ENCODE measurements at places on chromosomes 13 and 19.

DNA sequence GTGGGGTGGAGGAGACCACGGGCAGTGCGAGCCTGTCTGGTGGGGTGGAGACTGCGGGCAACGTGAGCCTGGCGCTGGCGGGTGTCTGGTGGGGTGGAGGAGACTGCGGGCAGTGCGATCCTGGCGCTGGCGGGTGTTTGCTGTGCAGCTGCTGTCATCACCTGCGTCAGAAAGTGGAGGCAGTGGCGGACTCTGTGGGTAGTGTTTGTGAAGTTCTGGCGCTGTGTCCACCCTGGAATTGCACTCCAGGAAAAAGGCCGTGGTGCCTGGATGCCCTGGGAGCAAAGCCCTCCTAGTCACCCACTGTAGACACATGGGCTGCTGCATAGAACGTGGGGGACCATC is 6.2 kb downstream of the TEX29 start:
- no peak overlapping the region for H3K27ac ChIP-seq
- DNase-seq, result no peak
- H3K27me3 ChIP-seq, result peaks cover 30% of the 10 kb centered on the region

GRCh38 chr19:45668342-45668871 is 386 bp downstream of the GIPR start:
- H3K27ac ChIP-seq, result no peak overlapping the region
- peaks cover 28% of the 10 kb centered on the region for H3K4me1 ChIP-seq
- H3K4me3 ChIP-seq, result peak overlapping the region; percentile 80
- H3K36me3 ChIP-seq, result peaks cover 5% of the 10 kb centered on the region
- peaks cover 28% of the 10 kb centered on the region for H3K27me3 ChIP-seq

- no peaks in the 10 kb centered on the region for H3K27me3 ChIP-seq
- DNase-seq, result no peak
- no peak overlapping the region for H3K4me3 ChIP-seq
- no peaks in the 10 kb centered on the region for H3K36me3 ChIP-seq
- no peaks in the 10 kb centered on the region for H3K4me1 ChIP-seq
These were observed 361.6 kb downstream of the RBM26 start for GRCh38 chr13:79044415-79044814.

DNA sequence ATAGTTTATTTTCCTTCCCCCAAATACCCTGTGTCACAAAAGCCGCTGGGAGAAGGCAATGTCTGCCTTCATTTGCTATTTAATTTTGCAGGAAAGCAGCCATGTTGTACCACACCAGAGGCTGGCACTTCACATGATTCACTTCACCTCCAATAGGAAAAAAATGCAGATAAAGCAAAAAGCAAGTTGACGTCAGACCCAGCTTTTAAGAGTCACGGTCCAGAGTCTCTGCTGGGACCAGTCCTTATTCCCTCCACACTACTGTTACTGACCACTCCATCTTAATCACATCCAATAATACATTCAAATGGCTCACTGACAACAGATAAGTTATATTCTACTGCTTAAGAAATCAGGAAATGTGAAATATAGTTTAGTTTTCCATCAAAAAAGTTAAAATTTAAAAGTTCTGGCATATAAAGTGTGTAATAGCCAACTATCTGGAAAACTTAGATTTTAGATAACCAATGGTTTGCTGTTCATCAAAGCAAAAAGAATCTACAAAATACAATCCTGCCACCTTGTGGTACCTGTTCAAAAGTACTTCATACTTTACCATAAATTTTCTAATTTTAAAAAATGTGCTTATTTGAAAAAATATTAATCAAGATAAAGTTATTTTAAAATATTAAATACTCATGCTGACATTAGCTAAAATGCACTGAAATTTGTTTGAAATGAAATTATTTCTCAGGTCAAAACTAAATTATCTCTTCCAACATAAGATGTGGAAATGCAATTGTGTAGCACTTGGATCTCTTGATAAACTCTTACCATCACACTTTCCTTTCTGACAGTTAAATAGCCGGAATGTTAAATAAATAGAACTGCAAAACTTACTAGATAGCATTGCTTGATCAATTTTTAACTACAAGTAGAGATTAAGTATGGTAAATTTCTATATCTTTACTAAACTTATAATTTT is 97.3 kb downstream of the SERP2 start:
- no peak overlapping the region for H3K27ac ChIP-seq
- no peaks in the 10 kb centered on the region for H3K36me3 ChIP-seq
- peaks cover 25% of the 10 kb centered on the region for H3K4me1 ChIP-seq
- no peak for DNase-seq
- peaks cover 2% of the 10 kb centered on the region for H3K27me3 ChIP-seq

GRCh38 chr19:49799798-49800376 is 13.2 kb downstream of the FUZ start:
- H3K27ac ChIP-seq, result no peak overlapping the region
- peak; percentile 51 for DNase-seq
- H3K4me1 ChIP-seq, result peaks cover 5% of the 10 kb centered on the region
- H3K27me3 ChIP-seq, result peaks cover 22% of the 10 kb centered on the region
- peaks cover 34% of the 10 kb centered on the region for H3K36me3 ChIP-seq

DNA sequence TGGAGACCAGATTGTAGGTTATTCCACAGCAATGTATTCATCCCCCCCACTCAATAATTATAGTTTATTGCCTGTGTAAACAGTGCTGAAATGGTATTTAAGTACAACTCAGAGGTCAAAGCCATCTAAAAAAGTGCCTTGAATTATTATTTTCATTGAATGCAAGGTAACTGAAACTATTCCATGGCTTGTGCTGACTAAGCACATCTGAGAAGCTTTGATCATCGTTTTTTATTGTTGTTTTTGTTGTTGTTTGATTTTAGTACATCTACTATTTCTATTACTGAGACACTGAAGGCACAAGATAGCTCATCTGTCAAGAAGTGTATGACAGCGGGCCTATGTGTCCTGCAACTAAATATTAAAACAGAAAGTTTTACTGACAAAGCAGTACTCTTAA is 308.0 kb downstream of the OXGR1 start:
- DNase-seq, result no peak
- no peaks in the 10 kb centered on the region for H3K4me1 ChIP-seq
- H3K36me3 ChIP-seq, result no peaks in the 10 kb centered on the region
- H3K4me3 ChIP-seq, result no peak overlapping the region
- no peak overlapping the region for H3K27ac ChIP-seq

GRCh38 chr19:58579473-58580142 is 6.5 kb upstream of the MZF1 start:
- H3K4me3 ChIP-seq, result peak overlapping the region; percentile 1
- H3K27ac ChIP-seq, result peak overlapping the region; percentile 30
- H3K4me1 ChIP-seq, result peaks cover 14% of the 10 kb centered on the region
- no peak for DNase-seq

DNA sequence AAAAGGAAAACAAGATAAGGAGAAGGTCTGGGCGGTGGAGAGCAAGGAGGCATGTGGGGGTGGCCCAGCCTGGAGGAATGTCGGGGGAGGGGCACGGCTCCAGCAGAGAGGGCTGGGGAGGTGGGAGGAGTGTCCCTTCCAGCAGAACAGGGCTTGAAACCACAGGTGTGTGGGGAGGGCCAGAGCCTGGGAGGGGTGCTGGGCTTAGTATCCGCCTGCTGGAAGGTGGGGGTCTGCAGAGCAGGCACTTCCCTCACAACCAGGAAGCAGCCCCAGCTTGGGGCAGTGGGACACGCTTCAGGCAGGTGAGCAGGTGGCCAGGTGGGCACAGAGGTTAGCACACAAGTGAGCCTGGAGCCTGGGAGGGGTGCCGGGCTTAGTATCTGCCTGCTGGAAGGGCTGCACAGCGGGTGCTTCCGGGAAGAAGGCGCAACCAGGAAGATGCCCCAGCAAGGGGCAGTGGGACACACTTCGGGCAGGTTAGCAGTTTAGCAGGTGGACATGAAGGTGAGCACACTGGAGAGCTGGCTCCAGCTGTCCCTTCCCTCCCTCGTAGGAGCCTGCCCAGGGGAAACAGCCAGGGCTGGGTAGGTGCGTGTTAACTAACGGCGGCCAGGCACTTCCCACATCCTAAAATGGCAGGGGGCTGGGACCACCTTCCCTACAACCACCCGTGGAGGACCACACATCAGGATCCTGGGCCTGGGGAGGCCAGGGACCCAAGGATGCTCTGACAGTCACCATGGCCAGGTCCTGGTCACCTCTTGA is 3.0 kb downstream of the GAS6 start:
- peak overlapping the region; percentile 61 for H3K27ac ChIP-seq
- peaks cover 23% of the 10 kb centered on the region for H3K4me1 ChIP-seq
- no peak for DNase-seq
- H3K36me3 ChIP-seq, result peaks cover 6% of the 10 kb centered on the region
- peak overlapping the region; percentile 47 for H3K4me3 ChIP-seq
- peaks cover 18% of the 10 kb centered on the region for H3K27me3 ChIP-seq

DNA sequence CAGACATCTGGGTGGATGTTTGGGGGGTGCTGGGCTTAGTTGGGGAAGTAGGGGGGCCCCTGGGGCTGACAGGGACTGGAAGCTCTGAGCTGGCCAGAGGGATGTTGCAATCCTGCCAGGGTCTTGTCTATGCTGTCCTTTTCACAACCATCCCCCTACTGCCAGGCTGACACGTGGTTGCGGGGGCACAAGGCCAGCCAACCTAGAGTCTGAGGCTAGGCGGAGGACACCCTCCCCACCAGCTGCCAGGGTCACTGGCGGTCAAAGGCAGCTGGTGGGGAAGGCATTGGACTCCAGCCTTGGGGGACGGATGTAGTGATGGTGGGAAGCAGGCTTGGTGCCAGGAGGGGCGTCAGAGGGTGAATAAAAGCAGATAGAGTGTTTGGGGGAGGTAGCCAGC is 1.6 kb upstream of the APOC1 start:
- no peak for DNase-seq
- H3K4me3 ChIP-seq, result peak overlapping the region; percentile 31
- no peak overlapping the region for H3K27ac ChIP-seq
- peaks cover 4% of the 10 kb centered on the region for H3K36me3 ChIP-seq

DNA sequence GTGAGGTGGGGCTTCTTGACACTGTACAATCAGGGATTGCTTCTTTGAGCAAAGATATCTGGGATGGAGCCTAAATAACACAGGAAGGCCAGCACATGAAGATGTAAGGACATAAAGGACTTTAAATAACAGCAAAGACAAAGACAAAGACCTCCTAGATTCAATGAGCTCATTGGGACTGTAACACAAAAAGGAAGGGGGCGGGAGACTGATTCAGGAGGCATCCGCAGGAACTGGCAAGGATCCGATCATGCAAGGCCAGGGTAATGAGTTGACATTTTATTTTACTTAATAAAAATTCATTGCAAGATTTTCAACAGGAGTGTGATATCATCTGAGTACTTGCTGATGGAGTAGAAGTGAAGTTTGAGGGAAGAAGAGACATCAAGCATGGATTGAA is 121.5 kb downstream of the LHFPL6 start:
- DNase-seq, result no peak
- no peaks in the 10 kb centered on the region for H3K27me3 ChIP-seq
- H3K4me3 ChIP-seq, result no peak overlapping the region
- peaks cover 22% of the 10 kb centered on the region for H3K4me1 ChIP-seq
- H3K27ac ChIP-seq, result no peak overlapping the region

- no peak for DNase-seq
- peaks cover 2% of the 10 kb centered on the region for H3K4me1 ChIP-seq
- no peak overlapping the region for H3K27ac ChIP-seq
These were observed 38.3 kb downstream of the ZIC2 start for GRCh38 chr13:100019780-100020356.

GRCh38 chr19:1567848-1568227 is 287 bp downstream of the MEX3D start:
- no peak overlapping the region for H3K4me3 ChIP-seq
- no peak for DNase-seq
- peaks cover 4% of the 10 kb centered on the region for H3K36me3 ChIP-seq
- H3K4me1 ChIP-seq, result peaks cover 10% of the 10 kb centered on the region
- H3K27me3 ChIP-seq, result peaks cover 35% of the 10 kb centered on the region
- no peak overlapping the region for H3K27ac ChIP-seq

GRCh38 chr19:35557539-35558399 is 5.7 kb downstream of the ATP4A start:
- peaks cover 3% of the 10 kb centered on the region for H3K4me1 ChIP-seq
- peaks cover 4% of the 10 kb centered on the region for H3K36me3 ChIP-seq
- no peak overlapping the region for H3K27ac ChIP-seq
- peak overlapping the region; percentile 87 for H3K4me3 ChIP-seq

DNA sequence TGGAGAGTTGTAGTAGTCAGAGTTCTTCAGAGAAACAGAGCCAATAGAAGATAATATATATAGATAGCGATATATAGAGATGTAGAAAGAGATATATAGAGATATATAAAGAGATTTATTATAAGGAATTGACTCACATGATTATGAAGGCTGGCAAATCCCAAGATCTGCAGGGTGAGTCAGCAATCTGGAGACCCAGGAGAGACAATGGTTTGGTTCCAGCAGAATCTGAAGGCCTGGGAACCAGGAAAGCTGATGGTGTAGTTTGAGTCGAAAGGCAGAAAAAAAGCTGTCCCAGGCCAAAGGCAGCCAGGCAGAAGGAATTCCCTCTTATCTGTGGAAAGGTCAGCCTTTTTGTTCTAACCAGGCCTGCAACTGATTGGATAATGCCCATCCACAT is 194.1 kb downstream of the NUFIP1 start:
- no peaks in the 10 kb centered on the region for H3K27me3 ChIP-seq
- peaks cover 11% of the 10 kb centered on the region for H3K4me1 ChIP-seq
- DNase-seq, result no peak
- no peak overlapping the region for H3K27ac ChIP-seq

DNA sequence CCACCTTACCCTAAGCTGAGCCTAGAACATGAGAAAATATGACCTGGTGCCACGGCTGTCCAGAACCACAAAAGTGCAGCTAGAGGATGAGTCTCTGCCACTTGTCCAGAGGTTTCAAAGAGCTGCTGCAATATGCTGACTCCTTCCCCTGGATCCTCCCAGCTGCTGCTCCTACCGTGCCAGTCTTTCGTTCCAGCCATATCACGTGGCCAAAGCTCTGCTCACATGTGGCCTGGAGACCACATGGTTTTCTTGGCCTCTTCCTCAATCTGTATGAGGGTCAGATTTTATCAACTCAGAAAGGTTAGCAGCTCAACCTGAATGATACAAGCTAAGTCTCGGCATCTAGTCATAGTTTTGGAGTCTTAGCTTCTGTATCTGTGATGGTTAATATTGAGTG is 3.2 kb upstream of the SACS start:
- peaks cover 1% of the 10 kb centered on the region for H3K27me3 ChIP-seq
- no peaks in the 10 kb centered on the region for H3K36me3 ChIP-seq
- no peak for DNase-seq

DNA sequence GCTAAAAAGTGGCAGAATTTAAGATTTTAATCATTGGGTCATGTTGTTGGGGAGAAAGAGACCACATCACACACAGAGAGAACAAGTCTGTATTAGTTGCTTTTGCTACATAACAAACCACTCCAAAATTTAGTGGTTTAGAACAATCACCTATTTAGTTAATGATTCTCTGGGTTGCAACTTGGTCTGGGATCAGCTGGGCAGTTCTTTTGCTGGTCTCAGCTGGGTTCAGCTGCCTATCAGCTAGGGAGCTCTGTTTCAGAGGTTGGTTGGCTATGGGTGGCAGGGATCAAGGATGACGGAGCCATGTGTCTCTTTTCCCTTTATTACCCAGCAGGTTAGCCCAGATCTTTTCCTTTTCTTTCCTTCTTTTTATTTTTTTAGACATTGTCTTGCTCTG is 8.9 kb downstream of the PINLYP start:
- H3K36me3 ChIP-seq, result peaks cover 12% of the 10 kb centered on the region
- peaks cover 11% of the 10 kb centered on the region for H3K4me1 ChIP-seq
- no peak overlapping the region for H3K4me3 ChIP-seq
- no peak overlapping the region for H3K27ac ChIP-seq
- peaks cover 5% of the 10 kb centered on the region for H3K27me3 ChIP-seq
- DNase-seq, result no peak

Measured in endothelial cell (in vitro differentiated cells).